ENCODE measurements at places on chromosomes 4 and X. TPM values are rescaled to one million over a fixed set of nuclear protein-coding genes. Genes with fewer than 3 reads are reported as not detected.

DNA sequence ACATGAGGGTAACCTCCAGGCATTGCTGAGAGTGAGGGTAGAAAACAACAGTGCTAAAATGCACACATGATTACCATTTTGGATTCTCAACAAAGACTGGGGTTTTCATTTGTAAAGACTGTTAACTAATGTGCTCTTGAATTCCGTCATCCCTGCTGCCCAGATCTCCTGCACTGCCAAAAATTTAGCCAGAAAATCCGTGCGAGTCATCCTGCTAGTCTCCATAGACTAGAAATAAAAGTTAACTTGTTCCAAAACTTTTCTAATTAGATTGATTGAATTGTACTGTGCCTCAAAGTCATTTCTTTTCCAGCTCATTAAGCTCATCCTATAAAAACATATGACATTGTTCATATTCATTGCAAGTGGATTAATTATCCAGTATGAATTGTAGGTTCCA, 99.8 kb downstream of the ARSF start:
- DNase-seq: no peak

GRCh38 chr4:170051402-170051801, 25.2 kb upstream of the MFAP3L start:
- DNase-seq: no peak

DNA sequence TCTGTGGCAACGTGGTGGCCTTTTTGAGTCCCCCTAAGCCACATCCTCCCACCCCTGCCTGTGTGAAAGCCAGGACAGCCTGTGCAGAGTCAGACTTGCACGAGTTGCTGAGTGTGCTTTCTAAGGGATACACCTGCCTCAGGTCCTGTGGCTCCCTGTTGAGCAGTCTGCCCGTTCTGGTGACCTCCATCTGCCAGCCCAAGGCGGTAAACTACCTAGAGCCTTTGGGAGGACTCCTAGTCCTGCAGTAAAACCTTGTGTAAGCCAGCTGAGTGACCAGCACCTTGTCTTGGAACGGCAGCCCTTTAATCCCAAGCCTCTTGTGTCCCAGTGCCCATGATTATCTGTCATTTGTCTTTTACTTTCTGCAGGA, 69.3 kb downstream of the NBDY start:
- DNase-seq: peak; percentile 30

DNA sequence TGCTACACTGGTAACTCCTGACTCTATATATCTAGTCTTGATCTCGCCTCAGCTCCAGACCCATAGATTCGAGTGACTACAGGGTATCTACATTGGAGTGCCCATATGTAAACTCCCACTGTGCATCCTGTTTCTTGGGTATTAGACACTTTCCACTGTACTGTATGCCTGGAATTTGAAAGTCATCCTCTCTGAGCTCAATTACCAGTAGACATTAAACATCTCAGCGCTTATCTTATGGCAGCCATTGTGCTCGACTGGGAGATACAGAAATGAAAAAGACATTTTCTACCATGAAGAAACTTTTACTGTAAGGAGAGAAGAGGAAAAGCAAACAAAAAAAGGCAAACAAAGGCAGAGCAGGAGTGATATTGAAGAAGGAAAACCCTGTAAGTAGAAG, 151.9 kb upstream of the JADE1 start:
- no peak for DNase-seq

DNA sequence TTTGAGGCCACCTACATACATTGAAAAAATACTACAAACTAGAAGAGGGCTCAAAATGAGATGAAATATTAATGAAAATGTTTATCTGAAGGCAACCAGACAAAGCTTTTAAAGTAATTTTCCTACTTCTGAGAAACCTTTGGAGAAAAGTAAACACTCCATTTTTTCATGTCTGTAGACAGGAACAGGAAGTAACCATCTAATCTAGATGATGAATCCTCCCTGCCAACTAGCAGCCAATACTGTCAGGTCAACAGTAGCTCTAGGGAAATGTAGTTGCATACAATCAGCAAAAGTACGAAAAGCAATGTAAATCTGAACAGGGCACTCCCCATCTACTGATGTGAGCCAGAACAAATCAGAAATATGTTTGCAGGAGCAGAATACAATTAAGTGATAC, 49.0 kb downstream of the AMMECR1 start:
- DNase-seq: no peak

- no peak for DNase-seq
These were observed 7.7 kb downstream of the SCML1 start for GRCh38 chrX:17744896-17745523.

DNA sequence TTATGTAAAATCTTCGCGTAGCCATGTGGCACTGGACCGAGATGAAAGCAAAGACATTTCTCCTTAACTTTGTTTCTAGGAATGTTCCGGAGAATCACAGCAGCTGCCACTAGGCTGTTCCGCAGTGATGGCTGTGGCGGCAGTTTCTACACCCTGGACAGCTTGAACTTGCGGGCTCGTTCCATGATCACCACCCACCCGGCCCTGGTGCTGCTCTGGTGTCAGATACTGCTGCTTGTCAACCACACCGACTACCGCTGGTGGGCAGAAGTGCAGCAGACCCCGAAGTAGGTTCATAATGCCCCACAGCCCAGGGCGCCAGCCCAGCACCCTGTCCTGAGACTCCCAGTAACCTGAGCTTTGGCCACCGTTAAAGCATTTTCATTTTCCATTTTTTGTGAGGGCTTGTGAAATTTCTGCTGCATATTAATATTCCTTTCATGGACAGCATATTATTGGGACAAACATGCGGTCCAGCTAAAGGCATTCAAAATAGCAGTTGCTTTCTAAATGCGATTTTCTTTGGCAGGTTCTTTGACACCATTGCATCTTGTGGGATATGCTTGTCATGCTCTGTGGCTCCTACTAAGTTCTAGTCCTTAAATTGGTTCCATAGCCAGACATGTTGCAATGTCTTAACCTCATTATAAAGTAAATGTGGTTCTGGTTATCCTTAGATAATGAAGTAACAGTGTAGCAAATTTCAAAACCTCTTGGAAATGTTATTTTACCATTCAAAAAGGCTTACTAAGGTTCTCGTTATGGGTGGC, 49.1 kb upstream of the MSANTD1 start:
- no peak for DNase-seq

DNA sequence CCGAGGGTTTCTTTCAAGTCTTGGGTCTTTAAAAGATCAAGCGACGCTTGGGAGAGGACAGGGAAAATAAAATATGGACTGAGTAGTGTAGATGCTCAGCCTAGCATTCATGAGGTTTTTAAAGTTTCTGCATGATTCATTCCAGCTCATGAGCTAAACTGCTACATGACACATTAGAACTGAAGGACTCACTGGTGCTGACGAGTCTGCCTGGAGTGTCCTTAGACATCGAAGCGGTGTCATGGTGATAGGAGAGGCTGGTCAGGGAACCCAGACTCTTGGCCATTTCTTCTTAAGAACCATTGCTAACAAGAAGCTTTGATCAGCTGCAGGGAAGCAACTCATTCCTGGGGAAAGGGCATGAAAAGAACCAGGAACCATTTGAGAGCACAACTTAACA, 158.6 kb downstream of the TRIML1 start:
- no peak for DNase-seq

GRCh38 chr4:47143261-47143660, 111.9 kb downstream of the GABRB1 start:
- no peak for DNase-seq

DNA sequence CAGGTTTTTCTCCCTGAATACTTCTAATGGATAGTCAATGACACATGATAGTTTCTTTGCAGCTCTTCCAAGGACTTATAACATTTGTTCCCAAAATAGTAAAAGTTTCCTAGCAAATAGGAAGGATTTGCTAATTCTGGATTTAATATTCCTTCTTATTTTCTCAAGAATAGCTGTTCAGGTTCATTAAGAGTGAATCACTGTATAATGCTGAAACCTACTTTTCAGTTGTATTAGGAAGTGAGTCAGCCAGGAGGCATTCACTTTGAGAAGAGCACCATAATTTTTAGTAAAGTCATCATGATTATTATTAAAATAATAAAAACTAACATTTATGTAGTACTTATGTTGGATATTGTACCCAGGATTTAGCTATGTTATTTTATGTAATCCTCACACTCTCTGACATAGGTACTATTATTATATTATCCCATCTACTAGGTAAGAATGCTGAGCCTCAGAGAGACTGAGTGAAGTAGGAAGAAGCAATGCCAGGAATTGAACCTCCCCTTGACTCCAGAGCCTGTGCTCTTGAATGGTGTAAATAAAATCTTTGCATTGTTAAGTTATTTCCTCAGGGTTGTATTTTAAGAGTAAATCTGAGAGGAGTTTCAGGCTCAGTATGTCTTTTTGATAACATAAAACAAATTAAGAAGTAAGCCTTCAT, 114.8 kb downstream of the REELD1 start:
- no peak for DNase-seq

GRCh38 chrX:124211312-124211942, 121.0 kb upstream of the TEX13D start:
- DNase-seq: no peak

DNA sequence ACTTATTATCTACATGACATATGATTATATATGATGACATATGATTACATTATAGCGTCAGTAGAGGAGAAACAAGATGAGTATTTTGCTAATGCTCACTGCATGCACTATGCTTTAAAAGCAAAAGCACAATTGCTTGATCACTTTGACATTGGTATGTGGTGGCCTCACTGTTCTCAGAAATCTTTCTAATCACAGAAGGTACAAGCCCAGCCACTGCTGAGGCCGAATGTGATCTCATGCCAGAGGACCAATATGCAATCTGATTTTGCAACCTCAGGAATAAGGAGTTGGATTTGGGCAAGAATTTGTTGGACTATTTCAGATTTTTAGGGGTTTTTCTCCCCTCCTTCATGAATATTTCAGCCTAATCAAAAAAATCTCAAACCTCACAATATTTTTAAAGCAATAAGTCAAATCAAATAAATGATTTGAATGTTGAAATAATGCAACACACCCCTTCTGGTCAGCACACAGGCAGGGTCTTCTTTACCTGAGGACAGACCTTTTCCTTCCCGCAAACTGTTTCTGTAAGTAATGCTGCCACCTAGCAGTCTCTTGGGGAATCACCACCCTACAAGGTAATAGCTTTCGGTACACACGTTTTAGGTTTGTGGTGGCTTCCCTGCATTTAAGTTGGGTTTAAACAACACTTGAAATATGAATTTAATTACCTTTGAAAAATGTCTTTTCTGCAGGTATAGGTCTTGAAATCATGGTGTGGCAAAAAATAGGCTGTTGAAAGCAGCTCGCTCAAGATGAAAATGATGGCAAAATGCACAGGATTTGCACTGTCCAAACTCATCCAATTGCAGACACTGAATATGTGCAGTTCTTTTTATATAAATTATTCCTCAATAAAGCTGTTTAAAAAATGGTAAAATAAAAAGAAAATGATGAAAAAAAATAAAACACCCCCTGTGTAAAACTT, 4.8 kb upstream of the CXCL13 start:
- DNase-seq: no peak

GRCh38 chr4:93313197-93313596, 515.4 kb upstream of the ATOH1 start:
- DNase-seq: no peak

- no peak for DNase-seq
These were observed 43.1 kb downstream of the ATRX start for GRCh38 chrX:77742788-77743476.

DNA sequence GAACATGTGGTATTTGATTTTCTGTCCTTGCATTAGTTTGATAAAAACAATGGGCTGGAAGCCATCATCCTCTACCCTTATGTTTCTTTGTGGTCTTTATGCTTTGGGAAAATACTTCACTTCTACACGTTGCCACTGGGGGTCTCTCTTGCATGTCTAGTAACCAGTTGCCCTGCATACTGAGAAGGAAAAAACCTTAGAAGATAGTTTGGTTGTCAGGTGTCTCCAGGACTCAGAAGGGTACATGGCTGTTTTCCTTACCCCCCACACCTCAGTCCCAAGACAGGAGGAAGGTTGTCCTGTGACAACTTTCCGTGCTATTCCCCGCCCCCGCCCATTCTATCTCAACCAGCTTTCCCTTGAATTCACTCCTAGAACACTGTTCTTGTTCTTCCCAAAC, 62.1 kb upstream of the LANCL3 start:
- no peak for DNase-seq

DNA sequence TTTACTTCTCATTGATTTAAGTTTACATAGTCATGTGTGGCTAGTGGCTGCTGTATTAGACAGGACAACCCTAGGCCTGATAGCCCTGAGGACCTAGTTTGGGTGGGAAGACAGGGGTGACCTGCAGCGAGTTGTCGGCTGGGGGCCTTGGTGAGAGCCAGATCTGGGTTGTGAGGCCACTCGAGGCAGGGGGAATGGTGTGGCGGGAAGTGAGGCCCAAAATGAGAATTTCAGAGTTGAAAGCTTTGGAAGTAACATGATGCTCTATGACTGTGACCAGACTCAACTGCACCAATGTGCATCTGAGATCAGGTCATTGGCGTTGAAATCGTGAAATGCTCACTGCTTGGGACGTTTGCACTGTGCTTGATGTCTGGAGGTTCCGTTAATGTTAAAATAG, 72.9 kb downstream of the TBL1X start:
- no peak for DNase-seq

- no peak for DNase-seq
These were observed 37.2 kb upstream of the FAM9C start for GRCh38 chrX:13081395-13082205.

DNA sequence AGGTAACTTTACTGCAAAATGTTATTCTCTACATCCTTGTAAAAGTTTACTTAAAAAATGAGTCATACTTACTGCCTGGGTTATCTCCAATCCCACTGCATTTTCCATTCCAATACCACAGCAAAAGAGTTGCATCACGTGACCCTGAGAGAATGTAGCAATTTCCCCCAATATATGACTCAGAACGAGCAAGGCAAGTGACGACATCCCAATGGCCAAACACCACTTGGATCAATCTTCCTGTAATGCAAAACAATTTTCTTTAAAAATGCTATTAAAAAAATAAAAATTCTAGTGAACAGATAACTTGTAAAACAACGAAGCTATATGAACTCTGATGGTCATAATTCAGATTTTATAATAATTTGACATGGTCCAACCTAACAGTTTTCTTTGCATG, 224.3 kb downstream of the DCLK2 start:
- DNase-seq: no peak

DNA sequence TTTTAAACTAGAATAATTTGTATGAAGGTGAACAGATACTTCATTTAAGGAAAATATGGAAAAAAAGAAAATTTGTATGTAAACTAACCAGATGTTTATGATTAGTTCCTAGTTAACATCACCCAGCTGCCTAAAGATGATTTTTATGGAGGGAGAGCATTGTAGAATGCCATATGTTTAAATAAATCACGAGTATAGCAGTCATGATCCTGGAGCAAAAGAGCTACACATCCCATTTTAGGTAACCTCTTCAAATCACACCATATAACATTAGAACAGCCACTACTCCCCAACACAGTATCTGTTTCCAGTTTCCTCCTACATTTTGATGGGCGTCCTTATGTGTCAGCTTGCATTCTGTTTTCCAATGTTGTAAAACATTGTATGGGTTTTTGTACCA, 571.9 kb upstream of the FAM241A start:
- DNase-seq: no peak

GRCh38 chrX:148537556-148538182, 37.3 kb downstream of the AFF2 start:
- no peak for DNase-seq

The PRKG2 gene
- 0.67 TPM for total RNA-seq

The ANTXR2 gene
- 4.1 TPM for total RNA-seq

The HPSE gene
- 2.5 TPM for total RNA-seq

The SHOX gene
- not detected for total RNA-seq

The GPR78 gene
- total RNA-seq: not detected

The STPG2 gene
- total RNA-seq: 0.90 TPM

The PGM2 gene
- 9.0 TPM for total RNA-seq

All from pancreas (tissue), 10 donors.